ENCODE measurements at places on chromosomes 4 and X.

GRCh38 chr4:52551487-52551886, 107.6 kb downstream of the USP46 start:
- no peak for DNase-seq

- DNase-seq = no peak
These were observed 600 bp downstream of the POU3F4 start for GRCh38 chrX:83508526-83509253.

DNA sequence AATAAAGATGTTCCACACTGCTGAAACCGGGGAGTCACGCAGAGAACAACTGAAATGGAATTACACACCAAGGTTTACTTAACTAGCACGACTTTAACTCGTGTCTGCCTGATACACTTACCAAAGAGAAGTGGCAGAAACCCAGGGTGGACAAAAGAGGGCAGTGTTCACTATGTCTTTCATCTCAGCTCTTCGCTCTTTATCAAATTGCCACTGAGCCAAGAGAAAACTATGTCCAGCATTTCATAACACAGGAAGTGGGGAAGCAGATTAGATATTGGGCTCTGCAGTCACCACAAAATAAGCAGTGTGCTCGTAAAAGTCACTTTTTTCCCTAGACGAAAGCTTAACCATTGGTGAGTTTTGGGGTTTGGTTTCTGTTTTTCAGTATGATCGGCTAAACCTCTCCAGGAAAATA, 155.7 kb downstream of the CHIC2 start:
- DNase-seq = peak; percentile 55

- no peak for DNase-seq
These were observed 10.2 kb downstream of the OTUD4 start for GRCh38 chr4:145170223-145170622.

GRCh38 chr4:22385611-22386011, 130.3 kb downstream of the ADGRA3 start:
- DNase-seq = no peak

GRCh38 chr4:15327311-15328298, 100.2 kb upstream of the C1QTNF7 start:
- no peak for DNase-seq

GRCh38 chr4:155666344-155667221, at the start of gene GUCY1A1:
GUCY1A1 (plus strand) TSS chr4:155666848; CDS start chr4:155696868, 30,020 bp downstream.
- DNase-seq = peak; percentile 69

DNA sequence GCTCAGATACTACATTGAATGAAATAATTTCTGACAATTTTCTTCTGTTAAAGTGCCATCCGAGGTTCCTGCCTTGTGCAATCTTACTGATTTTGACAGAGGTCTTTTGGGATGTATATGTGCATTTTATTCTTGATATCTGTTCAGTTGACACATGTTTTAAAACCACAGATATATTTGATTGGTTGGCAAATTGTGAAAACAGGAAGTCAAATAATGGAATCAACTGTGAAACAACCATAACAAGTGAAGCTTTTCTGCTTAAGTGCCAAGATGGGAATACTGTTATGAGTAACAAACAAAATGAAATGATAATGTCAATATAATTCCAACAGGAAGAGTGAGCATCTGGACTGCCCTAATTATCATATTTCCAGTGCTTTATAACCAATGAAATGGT, 84.9 kb upstream of the TET2 start:
- DNase-seq = no peak

- DNase-seq = no peak
These were observed 12.8 kb downstream of the CYSLTR1 start for GRCh38 chrX:78314561-78314960.

GRCh38 chr4:100086766-100087431, 103.4 kb downstream of the DDIT4L start:
- DNase-seq = no peak

- no peak for DNase-seq
These were observed 396.8 kb downstream of the TRAM1L1 start for GRCh38 chr4:116688536-116688935.

DNA sequence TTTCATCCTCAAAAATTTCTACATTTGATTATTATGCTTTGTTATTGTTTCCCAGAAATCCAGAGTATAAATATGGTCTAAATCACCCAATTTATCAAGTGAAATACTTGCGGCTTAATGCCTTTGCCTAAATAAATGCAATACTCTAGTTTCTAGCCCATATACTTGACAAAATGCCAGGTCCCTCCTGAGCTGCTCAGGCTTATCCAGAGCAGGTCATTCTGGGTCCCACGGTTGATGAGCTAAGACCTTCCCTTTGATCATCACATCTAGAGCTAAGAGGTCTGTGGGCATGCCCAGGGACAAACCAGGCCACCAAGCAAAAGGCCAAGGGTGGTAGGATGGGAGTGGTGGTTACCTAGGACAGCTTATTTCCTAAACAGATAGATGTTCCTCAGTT, 180.1 kb downstream of the SMIM20 start:
- DNase-seq = no peak

DNA sequence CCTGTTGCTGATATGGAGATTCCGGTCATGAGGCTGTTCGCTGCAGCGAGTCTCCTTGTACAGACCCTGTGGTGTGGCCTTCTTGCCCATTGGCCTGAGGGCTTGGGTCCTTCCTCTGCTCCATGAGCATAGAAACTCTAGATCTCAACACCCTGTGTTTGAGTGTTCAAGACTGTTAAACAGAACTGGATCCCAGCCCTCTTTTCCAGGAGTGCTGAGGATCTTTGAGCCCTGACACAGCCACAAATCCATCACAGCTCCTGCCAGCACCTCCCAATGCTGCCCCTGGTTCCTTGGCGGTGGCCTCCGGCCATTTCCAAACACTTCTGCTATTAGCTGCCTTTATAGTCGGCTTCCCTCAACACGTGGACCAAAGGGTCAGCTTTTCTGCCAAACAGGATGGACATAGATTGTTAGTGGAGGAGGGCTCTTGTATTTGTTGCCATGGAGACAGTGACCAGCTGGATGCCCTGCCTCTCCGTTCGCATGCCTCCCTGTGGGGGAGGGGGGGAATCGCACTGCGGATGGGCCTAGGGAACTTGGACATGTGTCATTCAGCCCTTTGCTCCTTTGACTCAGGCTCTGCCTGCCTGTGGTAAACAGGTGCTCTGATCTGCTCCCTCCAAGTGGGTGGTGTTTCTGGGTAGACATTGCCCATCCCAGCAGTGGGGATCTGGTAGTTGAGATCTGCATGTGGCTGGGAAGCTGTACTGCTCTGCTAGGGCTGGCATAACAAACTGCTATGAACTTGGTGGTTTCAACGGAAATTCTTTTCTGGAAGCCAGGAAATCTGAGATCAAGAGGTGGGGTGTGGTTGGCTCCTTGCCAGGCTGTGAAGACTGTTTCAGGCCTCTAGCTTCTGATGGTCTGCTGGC, 6.9 kb upstream of the WDR1 start:
- DNase-seq = no peak

GRCh38 chr4:126215759-126216158, 901.0 kb downstream of the FAT4 start:
- DNase-seq = no peak

GRCh38 chrX:153245288-153245731, 66.2 kb downstream of the MAGEA1 start:
- DNase-seq = no peak

- no peak for DNase-seq
These were observed 185.2 kb downstream of the ADAM29 start for GRCh38 chr4:175103403-175103802.

- DNase-seq = no peak
These were observed 56.5 kb downstream of the PTTG2 start for GRCh38 chr4:38016698-38017097.

GRCh38 chr4:109952612-109953011, 39.9 kb downstream of the EGF start:
- no peak for DNase-seq

DNA sequence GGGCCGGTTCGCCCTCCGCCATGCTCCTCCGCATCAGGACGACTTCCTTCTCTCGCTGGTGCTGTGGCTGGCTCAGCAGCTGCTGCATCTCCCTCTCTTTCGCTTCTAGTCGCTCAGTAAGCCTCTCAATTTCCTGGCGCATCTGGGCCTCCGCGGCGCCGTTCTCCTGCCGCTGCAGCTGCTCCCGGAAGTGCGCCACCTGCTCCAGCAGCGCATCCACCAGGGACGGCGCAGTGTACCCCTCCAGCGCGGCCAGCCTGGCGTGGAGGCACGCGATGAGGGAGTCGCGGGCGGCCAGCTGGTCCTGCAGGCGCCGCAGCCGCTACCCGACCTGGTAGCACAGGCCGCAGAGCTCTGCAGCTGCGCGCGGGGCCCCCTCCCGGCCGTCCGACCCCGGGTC, 97.4 kb upstream of the MED14 start:
- no peak for DNase-seq

- DNase-seq = no peak
These were observed 99.3 kb upstream of the GRPR start for GRCh38 chrX:16023790-16024734.

DNA sequence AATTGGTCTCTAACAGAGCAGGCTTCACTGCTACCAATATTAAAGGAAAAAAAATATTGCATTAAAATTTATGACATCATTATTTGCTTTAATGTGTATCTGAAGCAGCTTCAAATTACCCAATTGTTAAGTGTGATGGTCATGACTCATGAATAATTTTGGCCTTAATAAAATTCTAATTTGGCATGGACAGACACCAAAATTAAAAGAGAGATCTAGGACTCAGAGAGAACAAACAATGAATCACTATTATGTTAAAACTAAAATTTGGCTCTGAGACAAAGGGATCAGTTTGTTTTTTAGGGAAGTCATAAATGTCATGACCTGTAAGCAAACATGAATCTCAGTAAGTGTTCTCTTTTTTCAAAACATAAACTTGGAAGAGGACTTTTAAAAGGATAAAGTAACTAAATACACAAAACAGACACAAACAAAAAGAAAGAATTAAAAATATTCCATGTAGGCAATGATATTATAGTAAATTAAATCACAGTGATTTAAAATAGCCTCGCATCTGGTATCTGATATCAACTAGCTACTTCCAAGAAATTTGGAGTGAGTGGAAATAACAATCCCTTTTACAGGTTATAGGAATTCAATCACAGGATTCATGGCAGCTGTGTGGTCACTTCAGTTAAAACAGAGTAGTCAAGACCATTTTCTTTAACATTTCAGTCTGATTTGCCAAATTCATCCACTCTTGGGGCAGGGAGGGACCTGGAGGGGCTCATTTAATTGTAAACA, 11.6 kb downstream of the VEGFC start:
- DNase-seq = no peak

- no peak for DNase-seq
These were observed 56.6 kb downstream of the STAP1 start for GRCh38 chr4:67615119-67615518.

DNA sequence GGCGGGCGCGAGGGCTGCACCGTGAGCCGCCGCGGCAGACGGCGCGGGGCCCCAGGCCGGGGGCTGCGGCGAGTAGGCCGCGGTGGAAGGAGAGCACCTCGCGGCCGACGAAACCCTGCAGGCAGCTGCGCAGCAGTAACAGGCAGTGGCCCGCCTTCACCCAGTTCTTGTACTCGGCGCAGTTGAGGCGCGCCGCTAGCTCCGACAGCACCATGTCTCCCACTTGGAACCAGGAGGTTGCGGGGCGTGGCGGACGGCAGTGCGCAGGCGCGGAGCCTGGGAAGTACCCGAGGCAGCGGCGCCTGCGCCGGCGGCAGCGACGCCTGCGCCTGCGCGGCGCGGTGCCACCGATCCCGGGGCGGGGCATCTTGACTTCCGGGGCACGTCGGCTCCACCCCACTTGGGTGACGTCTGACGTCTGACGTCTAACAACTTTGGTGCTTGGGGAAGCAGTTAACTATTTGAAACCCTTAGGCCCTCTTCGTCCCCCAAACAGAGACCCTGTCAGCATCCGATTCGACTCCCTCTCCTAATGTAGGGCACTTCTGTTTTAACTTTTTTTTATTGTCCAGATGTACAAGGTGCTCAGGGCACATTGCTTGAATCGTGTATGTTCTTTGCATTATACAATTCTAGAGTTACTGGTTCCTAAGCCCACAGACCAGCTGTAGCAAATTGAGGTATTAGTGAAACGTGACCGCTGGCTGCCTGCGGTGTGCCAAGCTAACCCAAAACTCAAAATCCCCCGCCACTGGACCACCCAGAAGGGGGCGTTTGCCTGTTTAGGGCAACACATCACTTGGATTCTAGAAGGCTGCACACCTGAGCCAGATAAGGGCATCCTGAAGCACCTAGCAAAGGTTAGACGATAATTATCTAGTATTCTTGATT, at the start of gene CXorf38:
Gene CXorf38 (minus strand): TSS at position 255 of the 891 bp plus-strand sequence. CDS start 41 bp downstream, at position 214.
- DNase-seq = peak; percentile 76

DNA sequence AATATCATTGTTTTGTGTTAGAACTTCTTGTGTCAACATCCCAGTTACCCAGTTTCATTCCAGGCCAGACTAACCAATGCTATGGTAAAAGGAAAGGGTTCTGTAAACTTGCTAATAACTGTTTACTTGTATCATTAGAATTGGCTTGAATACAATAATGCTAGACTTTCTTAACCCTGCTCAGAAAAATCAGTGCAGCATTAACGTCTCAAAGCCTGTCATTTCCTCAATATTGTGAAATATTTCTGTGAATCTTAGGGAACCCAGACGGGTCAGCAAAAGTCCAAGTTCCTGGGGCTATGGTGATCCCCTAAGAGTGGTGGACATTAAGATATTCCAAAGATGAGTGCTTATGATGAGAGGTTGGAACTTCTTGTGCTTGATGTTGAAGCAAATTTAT, 541.2 kb upstream of the MAGEB18 start:
- no peak for DNase-seq

DNA sequence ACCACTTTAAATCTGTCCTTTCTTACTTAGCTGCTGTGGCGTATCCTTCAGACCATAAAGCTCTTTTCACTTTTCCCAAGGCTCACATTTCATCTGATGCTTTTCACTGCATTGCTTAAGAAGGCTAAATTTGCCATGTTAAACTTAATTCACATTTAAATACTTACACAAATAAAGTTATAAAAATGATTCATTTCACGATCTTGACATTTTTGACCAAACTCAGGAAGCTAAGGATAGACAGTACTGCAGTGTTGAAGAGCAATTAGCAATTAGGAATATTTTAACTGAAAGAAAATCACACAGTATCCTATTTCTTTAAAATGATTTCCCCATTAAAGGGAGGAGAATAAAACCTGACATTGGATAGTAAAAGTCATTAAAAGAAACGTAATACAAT, 1038.6 kb downstream of the STPG2 start:
- no peak for DNase-seq

DNA sequence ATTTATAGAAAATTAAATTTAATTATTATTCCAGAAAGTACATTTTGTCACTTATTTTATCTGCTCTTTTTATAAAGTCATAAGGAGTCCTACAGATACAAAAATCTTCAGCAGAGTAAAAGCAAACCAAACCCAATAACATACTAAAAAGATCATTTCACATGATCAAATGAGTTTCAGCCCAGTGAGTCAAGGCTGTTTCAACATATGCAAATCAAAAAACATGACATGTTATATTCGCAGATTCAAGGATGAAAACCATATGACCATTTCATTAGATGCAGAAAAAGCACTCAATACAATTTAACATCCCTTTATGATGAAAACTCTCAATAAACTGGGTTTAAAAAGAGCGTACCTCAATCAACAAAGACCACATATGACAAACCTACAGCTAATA, 214.3 kb downstream of the FAT4 start:
- DNase-seq = no peak

Data from COR-L47 (cell line).